ENCODE measurements at places on chromosomes 12 and 14.

DNA sequence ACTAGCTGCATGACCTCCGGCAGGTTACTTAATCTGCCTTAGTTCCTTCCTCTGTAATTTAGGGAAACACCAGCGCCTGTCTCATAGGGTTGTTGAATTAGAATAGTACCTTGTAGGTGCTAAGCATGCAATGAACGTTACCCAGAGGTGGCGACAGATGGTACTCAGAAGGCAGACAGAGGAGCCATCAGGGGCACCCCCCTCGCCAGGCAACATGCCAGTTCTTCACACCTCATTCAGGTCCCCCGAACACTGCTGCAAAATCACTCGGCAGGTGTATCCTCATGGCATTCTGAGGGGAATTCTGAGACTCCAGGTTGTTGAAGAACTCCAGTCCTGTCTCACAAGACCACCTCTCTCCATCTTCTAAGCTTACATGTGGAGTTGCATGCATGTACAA lies 10.1 kb downstream of the ISM2 start:
- DNase-seq, result no peak
- H3K36me3 ChIP-seq, result no peaks in the 10 kb centered on the region
- no peaks in the 10 kb centered on the region for H3K27me3 ChIP-seq
- H3K4me1 ChIP-seq, result peaks cover 3% of the 10 kb centered on the region
- no peak overlapping the region for H3K4me3 ChIP-seq

GRCh38 chr14:39957987-39958386 lies 525.8 kb upstream of the FBXO33 start:
- no peaks in the 10 kb centered on the region for H3K36me3 ChIP-seq
- no peak overlapping the region for H3K4me3 ChIP-seq
- H3K27me3 ChIP-seq, result no peaks in the 10 kb centered on the region
- no peaks in the 10 kb centered on the region for H3K4me1 ChIP-seq
- no peak for DNase-seq

DNA sequence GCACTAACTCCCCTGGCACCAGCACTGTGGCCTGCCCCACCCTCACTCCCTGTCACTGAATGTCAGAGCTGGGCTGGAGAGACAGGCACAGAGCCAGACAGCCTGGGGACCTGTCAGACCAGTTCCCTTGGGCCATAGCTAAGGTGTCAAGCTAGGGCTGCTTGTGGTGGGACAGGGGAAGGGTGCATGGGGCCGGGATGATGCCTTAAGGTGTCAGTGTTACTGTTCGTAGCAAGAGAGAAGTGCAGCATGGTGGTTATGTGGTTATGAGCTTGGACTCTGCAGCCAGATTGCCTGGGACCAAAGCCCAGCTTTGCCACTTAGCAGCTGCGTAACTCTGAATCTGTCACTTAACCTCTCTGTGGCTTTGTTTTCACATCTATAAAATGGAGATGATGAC lies 3.8 kb downstream of the RAPGEF3 start:
- H3K36me3 ChIP-seq, result no peaks in the 10 kb centered on the region
- H3K27ac ChIP-seq, result no peak overlapping the region
- H3K27me3 ChIP-seq, result no peaks in the 10 kb centered on the region
- H3K4me1 ChIP-seq, result peaks cover 12% of the 10 kb centered on the region
- H3K4me3 ChIP-seq, result no peak overlapping the region

DNA sequence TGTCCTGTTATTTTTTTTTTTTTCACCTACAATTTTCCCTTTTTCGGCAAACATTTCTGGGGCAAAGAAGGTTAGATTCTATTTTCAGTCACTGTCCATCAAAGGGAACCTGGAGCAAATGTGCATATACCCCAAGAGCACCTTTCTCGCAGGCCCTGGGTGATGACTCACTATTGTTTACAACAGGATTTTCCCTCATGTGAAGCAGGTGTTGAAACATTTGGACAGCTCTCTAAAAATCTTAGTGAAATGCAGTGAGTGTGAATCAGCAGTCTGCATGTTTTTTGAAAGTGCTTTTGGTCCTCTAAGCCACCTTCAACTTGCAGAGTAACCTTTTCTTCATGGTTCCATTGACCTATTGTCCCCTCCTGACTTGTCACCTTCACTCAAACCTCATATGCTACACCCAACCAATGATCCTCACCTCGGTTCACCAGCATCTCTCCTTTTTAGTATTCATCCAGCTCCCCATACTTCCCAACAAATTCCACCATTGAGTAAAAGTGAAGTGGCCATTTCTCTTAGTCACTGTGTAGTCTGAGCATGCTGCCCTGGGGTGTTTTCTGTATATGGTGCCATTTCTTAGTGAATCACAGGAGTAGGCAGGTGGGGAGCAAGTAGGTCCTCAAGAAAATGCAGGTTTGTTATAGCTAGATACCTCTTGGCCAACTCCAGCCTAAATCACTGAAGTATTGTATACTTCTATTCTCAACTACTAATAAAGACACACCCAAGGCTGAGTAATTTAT lies 260.2 kb downstream of the BMP4 start:
- no peaks in the 10 kb centered on the region for H3K27me3 ChIP-seq
- H3K4me1 ChIP-seq, result no peaks in the 10 kb centered on the region
- H3K27ac ChIP-seq, result no peak overlapping the region
- H3K4me3 ChIP-seq, result no peak overlapping the region
- H3K36me3 ChIP-seq, result no peaks in the 10 kb centered on the region
- no peak for DNase-seq

DNA sequence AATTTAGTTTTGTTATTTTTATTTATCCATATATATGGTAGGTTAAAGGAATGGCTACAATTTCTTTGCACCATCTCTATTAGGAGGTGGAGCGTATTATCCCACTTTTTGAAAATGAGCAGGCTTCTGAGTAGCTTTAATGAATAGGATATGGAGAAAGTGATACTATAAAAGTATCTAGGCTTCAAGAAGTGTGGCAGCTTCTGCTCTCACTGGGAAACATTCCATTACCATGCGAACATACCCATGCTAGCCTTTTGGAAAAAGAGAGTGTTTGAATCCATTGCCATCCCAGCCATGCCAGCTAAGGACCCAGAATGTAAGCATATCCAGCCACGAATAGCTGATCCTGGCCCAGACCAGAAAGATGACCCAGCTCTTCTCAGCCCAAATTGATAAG lies 107.3 kb downstream of the SLC38A4 start:
- H3K4me3 ChIP-seq, result no peak overlapping the region
- no peak for DNase-seq
- H3K36me3 ChIP-seq, result no peaks in the 10 kb centered on the region

- no peak overlapping the region for H3K27ac ChIP-seq
- no peaks in the 10 kb centered on the region for H3K36me3 ChIP-seq
- H3K27me3 ChIP-seq, result no peaks in the 10 kb centered on the region
- no peaks in the 10 kb centered on the region for H3K4me1 ChIP-seq
Observed at GRCh38 chr12:11709513-11709912, 60.0 kb downstream of the ETV6 start.

GRCh38 chr12:40405419-40405818 lies 180.6 kb downstream of the LRRK2 start:
- no peaks in the 10 kb centered on the region for H3K27me3 ChIP-seq
- H3K4me1 ChIP-seq, result no peaks in the 10 kb centered on the region
- no peak for DNase-seq
- no peak overlapping the region for H3K4me3 ChIP-seq
- H3K27ac ChIP-seq, result no peak overlapping the region

GRCh38 chr12:26727482-26728204 lies 105.4 kb downstream of the ITPR2 start:
- DNase-seq, result no peak
- H3K27ac ChIP-seq, result no peak overlapping the region
- H3K4me1 ChIP-seq, result peaks cover 6% of the 10 kb centered on the region
- H3K36me3 ChIP-seq, result no peaks in the 10 kb centered on the region
- no peaks in the 10 kb centered on the region for H3K27me3 ChIP-seq

DNA sequence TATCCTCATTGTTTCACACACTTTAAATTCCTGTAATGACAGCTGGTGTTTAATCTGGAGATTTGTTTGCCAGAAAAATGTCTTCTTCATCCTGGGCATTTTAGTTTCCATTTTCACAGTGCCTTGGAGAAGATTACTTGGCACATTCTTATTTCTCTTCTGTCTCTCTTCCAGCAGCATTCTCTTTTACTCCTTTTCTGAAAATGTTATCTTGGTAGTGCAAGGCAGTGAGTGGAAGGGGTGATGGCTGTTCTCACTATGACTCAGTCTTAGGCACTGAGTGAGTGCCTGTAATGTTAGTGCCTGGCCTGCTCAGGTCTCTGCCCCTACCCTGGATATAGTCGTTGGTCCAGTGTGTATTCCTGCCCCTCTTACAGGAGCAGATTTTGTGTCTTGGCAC lies 13.1 kb downstream of the CLECL1 start:
- DNase-seq, result no peak
- H3K4me1 ChIP-seq, result no peaks in the 10 kb centered on the region
- H3K27me3 ChIP-seq, result no peaks in the 10 kb centered on the region
- H3K36me3 ChIP-seq, result no peaks in the 10 kb centered on the region
- H3K4me3 ChIP-seq, result no peak overlapping the region

- H3K27me3 ChIP-seq, result no peaks in the 10 kb centered on the region
- no peaks in the 10 kb centered on the region for H3K36me3 ChIP-seq
- peak; percentile 84 for DNase-seq
- H3K27ac ChIP-seq, result no peak overlapping the region
- peaks cover 7% of the 10 kb centered on the region for H3K4me1 ChIP-seq
- H3K4me3 ChIP-seq, result no peak overlapping the region
Observed at GRCh38 chr12:11580125-11580751, 69.2 kb upstream of the ETV6 start.

- DNase-seq, result peak; percentile 54
- peak overlapping the region; percentile 63 for H3K27ac ChIP-seq
- no peaks in the 10 kb centered on the region for H3K27me3 ChIP-seq
- H3K4me1 ChIP-seq, result peaks cover 6% of the 10 kb centered on the region
- no peak overlapping the region for H3K4me3 ChIP-seq
Observed at GRCh38 chr12:118120579-118121363, 15.2 kb upstream of the PEBP1 start.

- no peak overlapping the region for H3K27ac ChIP-seq
- H3K4me1 ChIP-seq, result no peaks in the 10 kb centered on the region
- no peak overlapping the region for H3K4me3 ChIP-seq
- no peak for DNase-seq
Observed at GRCh38 chr12:25459541-25459951, 93.5 kb downstream of the LMNTD1 start.

DNA sequence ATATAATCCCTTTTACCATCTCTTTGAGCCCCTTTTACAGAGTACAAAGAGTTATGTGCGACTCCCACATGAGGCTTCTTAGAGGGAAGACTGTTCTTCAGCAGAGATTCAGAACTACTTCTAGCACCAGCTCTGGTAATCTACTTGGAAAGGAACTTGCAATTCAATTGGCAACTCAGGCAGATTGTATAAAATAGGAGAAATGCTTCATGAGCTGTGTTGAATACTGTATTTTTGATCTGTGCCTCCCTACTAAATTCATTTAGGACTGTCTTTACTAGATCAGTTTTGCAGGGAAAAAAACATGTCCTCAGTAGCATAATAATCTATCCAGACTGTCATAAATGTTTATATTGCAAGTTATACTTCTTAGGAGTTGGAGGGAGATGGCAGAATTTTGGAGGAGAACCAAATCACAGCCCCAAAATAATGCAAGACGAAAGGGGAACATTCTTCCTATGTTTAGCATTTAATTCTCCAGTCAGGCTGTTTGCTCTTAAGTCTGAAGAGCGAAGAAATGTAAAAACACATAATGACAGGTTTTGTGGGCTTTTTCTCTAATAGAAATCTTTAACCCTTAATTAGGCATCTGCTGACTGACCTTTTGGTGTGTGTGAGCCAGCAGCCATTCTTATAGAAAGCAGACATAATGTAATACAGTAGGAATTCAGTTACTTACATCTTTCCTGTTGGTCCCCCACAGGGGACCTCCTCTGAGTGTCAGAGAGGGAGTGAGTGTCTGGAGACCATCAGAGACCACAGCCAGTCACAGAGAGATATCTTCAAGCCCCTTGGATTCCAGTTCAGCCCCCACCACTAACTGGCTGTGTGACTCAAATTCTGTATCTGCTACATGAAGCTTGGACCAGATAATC lies 3.9 kb downstream of the ANO4 start:
- DNase-seq, result peak; percentile 88
- H3K4me3 ChIP-seq, result no peak overlapping the region
- no peaks in the 10 kb centered on the region for H3K36me3 ChIP-seq
- H3K4me1 ChIP-seq, result peaks cover 5% of the 10 kb centered on the region
- no peaks in the 10 kb centered on the region for H3K27me3 ChIP-seq
- H3K27ac ChIP-seq, result peak overlapping the region; percentile 27

- H3K4me3 ChIP-seq, result no peak overlapping the region
- H3K4me1 ChIP-seq, result no peaks in the 10 kb centered on the region
- no peak for DNase-seq
- no peaks in the 10 kb centered on the region for H3K36me3 ChIP-seq
- H3K27ac ChIP-seq, result no peak overlapping the region
Observed at GRCh38 chr12:88591343-88591742, 11.1 kb upstream of the KITLG start.

- no peaks in the 10 kb centered on the region for H3K4me1 ChIP-seq
- no peak for DNase-seq
- no peaks in the 10 kb centered on the region for H3K36me3 ChIP-seq
Observed at GRCh38 chr12:67284561-67284960, 15.4 kb downstream of the CAND1 start.

DNA sequence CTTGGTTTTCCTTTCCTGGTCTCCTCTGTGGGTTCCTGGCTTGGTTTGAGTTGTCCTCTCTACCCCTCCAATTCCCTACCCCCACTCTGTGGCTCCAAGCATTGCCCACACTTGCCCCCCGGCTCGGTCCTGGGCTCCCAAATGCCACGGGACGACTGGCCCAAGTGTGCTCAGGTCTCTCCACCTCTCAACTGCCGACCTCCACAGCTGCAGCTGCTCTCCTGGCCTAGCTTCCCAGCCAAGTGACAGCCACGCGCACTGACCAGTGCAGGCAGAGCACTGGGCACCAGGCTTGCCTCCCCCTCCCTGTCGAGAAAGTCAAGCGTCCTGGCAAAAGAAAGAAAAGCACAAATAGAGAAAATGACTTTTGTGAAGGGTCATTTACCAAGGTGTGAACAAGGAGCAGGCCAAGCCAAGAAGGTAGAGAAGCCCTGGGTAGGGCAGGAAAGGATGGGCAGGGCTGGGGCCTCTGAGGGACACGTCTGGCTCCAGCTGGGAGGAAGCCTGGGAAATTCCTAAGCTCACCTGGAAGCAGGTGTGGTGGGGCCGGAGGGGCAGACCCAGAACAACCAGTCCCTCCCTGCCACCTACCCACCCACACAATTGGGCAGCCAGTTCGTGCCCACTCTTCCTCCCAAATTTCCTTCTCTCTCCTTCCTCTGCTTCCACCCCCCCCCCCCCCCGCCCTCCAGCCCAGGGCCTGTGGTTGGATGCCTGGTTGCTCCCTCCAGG lies 1.8 kb upstream of the CEP170B start:
- no peak overlapping the region for H3K4me3 ChIP-seq
- H3K27me3 ChIP-seq, result peaks cover 17% of the 10 kb centered on the region
- no peak for DNase-seq
- no peak overlapping the region for H3K27ac ChIP-seq
- H3K36me3 ChIP-seq, result no peaks in the 10 kb centered on the region
- H3K4me1 ChIP-seq, result peaks cover 4% of the 10 kb centered on the region

DNA sequence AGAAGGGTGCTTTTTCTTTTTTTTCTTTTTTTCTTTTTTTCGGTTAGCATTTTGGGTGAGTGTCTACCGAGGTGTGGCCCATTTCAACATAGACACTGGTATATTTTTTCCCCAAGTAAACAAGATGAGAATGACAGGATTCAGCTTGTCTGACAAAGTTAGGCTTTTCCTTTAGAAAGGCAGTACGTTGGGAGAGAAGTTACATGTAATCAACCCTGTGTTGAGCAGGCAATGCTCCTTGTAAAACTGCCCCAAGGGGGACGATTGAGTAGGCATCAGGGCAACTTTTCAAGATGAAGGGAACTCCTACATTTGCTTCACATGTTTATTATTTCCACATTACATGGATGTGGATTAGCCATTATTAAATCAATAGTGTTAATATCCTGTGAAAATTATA lies 1.7 kb downstream of the EMP1 start:
- H3K27ac ChIP-seq, result peak overlapping the region; percentile 88
- peak overlapping the region; percentile 86 for H3K4me3 ChIP-seq
- peaks cover 5% of the 10 kb centered on the region for H3K36me3 ChIP-seq
- H3K4me1 ChIP-seq, result peaks cover 46% of the 10 kb centered on the region
- no peaks in the 10 kb centered on the region for H3K27me3 ChIP-seq
